ENCODE measurements at places on chromosomes 11 and 22.

DNA sequence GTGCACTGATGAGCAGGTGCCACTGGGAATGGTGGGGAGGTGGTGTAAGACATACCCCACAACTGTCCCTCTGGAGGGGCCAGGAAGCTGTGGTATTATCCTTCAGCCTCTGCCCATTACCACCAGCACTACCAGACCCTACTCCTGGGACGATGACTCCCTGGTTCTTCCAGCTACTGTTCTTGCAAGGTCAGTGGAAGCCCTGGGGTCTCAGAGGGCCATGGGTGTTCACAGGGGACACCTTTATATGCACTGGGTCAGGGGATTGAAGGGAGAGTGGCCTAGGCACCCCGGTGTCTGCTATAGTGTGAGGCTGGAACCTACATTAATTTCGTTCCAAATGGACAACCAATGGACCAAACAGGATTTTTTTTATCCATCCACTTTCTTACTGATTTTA lies 102.1 kb downstream of the RPS6KA4 start:
- no peak for DNase-seq

GRCh38 chr11:12942157-12942556 lies 67.0 kb upstream of the RASSF10 start:
- no peak for DNase-seq

GRCh38 chr22:49954991-49955580 lies 5.5 kb upstream of the PIM3 start:
- DNase-seq = no peak

DNA sequence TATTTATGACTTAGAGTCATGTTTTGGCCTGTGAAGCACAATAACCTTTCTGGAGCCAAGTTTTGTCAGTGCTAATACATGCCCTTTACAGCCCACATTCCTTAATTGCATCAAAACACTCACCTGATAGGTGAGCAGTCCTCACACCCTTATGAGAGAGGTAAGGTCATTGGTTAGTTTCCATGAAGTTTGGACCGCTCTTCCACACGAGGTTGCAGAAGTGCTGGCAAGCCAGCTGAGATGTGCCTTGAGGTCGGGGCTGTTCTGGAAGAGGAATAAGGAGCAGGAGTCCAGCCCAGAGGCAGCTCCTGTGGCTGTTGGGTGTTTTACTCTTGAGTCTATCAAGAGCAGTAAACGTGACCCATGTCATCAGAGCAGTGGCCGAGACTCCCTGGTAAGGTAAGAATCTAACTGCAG lies 76.3 kb downstream of the CYB5R2 start:
- no peak for DNase-seq

GRCh38 chr22:27603111-27603799 lies 198.3 kb downstream of the MN1 start:
- no peak for DNase-seq

DNA sequence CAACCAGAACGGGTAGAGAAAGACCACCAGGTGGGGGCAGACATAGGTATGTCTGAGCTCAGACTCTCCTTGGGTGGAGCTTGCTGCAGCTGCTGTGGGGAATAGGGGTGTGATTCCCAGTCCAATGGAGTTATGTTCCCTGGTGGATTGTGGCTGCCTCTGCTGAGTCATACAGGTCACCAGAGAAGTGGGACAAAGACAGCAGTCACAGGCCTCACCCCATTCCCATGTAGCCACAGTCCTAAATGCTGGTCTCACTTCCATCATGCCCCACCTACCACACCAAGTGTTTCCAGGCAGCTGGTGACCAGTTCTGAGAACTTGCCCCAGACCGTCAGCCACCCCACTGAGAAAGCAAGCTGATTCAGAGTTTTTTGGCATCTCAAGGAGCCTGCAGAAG lies 17.5 kb downstream of the OR52E5 start:
- DNase-seq = no peak

DNA sequence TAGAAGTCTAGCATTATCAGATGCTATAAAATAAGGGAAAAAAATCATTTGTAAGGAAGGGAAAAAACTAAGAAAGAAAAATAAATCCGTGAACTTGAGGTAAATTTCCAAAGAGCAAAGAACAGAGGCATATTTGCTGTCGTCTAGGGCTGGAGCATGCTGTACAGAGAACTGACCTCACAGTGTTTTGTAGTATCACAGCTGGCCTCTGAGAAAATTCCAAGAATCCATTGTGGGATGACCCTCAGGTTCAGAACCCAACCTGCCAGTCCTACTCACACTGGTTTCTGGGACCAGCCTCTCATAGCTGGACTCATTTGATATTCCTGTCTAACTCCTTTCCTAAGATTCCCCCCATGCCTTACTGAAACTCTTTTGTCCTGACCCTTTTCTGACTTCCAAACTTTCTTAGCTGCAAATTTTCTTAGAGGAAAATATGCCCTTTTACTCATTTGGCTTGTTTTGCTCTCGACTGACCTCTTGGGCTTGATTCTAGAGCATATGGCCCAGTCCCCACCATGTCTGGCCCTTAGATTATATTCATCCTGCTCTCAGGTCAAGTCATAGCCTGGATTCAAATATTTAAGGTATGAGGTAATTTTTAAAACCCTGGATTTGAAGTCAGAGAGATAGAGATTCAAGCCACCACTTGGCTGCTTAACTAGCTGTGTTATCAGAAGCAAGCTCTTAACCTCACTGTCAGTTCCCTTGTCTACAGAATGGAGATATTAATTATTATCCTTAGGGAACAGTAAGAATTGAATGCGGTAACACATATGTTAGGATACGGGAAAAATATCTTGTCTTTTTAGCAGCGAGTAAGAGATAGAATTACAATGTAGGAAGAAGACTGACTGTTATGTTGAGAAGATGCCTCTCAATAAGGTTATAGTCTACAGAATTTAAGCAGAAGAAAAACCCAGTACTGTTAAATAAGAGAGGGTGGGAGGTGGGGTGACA lies 89.7 kb upstream of the KCNA4 start:
- no peak for DNase-seq

DNA sequence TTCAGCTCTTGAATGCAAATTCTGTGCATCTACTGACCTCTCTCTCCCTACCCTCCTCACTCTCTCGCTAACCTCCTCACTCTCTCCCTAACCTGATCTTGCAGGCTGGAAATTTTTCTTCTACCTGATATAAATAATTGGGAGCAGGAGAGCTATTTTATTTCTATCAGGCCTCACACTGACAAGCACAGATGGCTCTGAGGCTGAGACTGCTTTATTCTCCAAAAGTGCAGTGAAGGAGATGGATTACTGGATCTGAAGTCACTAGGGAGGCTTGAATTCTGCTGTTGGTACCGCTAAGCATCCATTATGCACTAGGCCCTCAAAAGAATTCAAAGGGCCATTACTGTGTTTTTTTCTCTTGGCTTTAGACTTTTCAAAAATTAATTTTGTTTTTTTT lies 19.4 kb upstream of the LDHA start:
- DNase-seq = no peak

DNA sequence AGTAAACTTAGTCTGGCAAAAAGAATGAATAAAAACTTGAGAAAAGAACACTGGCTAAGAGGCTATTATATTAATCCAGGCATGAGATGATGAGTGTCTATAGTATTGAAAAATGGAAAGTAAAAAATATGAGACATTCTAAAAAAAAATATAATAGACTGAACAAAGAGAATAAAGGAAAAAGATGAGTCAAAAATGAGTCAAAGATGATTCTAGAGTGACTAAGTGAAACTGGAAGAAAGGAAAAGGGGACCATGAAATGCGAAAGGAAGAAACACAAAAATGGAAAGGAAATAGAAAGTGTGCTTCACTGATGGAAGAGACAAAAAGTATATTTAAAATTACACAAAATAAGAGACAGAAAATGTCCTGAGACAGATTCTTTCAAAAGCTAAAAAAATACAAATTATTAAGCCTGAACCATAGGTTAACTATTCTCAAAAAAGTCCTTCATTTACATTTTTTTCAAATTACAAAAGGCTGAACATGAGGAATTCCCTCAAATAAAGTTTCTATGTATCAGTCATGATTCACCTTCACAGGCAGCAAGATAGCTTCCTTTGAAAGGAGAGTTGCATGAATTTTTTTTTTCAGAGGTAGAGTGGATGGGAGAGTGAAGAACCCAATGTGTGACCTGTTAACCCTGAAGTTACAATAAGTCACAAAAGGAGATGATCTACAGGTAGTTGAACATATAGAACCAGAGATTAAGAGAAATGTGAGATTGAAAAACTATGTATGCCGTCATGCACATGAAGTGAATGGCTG lies 75.2 kb downstream of the EIF3M start:
- no peak for DNase-seq

DNA sequence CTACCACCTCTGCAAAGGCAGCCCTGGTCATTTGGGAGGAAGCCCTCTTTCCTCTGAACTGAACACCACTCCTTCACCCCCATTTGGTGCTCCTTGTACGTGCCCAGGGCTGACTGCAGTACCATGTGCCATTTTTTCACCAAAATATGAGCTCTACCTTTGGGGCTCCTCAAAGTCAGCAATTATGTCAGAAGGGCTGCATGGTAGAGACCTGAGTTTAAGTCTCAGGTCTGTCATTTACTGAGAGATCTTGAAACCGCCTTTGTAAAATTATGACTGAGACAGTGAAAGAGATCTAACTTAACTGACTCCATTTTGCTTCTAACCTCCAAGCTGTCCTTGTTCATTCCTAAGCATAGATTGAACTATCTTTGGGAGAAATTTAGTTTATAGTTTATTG lies 58.0 kb downstream of the THAP12 start:
- DNase-seq = no peak

- no peak for DNase-seq
These were observed 37.9 kb upstream of the NUP160 start for GRCh38 chr11:47886096-47886495.

DNA sequence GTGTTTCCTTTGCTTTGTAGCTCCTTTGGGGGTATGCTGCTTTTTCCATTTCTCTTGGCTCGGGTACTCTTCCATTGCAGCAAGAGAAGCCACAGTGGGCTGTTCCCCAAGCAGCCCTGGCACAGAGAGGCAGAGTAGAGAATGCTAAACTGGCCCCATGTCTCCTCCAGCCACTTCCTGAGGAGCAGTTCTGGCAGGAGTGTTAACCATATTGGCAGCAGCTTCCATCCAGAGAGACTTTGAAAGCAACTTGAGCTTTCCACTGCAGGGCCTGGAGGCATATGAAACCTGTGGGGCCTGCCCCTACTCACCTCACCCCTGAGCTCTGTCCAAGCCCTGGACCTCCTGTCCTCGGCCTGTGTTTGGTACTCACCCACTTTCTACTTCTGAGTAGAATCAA lies 61.8 kb downstream of the ALX4 start:
- no peak for DNase-seq

GRCh38 chr22:25840167-25840566 lies 98.2 kb downstream of the MYO18B start:
- no peak for DNase-seq

- no peak for DNase-seq
These were observed 35.5 kb upstream of the TTC12 start for GRCh38 chr11:113278925-113279324.

- DNase-seq = no peak
These were observed 61.9 kb downstream of the NRXN2 start for GRCh38 chr11:64661146-64661545.

- no peak for DNase-seq
These were observed 514.2 kb downstream of the SOX6 start for GRCh38 chr11:15841931-15842740.

DNA sequence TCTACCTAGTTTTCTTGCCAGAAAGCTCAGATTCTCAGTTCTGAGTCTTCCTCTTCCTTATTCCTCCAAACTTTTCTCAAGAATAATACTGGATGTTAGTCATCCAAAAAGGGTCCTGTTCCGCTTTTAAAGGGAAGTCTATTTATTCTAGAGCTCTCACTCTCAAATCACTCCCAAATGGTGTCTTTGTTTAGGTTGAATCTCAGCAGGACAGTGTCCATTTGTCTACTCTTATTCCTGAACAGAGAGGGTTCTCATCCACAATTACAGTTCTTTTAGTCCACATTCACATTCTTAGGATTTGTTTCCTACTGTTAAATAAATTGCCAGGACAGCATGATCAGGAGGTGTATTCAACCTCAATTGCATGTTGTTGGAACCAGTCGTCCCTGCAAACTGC lies 61.3 kb downstream of the MUC15 start:
- no peak for DNase-seq

- no peak for DNase-seq
These were observed 62.3 kb upstream of the CLMP start for GRCh38 chr11:123257370-123257769.

GRCh38 chr11:70327717-70328116 lies 57.2 kb downstream of the PPFIA1 start:
- no peak for DNase-seq

DNA sequence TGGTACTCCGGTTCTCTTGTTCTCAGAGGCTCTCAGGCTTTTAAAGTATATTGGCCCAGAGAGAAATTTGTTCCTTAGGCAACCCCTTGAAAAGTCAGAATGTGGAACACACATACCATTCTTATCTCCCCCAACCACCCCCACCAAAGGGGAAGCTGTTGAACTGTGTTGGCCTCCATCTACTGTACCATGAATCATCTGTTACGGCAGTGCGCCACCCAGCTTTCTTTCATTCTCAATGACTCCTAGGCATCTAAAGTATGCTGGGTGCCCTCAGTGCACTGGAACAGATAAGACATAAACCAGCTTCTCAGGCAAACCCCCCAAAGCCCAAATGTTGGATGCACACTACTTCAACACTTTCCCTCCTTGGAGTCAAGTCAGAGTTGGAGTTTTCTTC lies 696.2 kb upstream of the TENM4 start:
- no peak for DNase-seq

DNA sequence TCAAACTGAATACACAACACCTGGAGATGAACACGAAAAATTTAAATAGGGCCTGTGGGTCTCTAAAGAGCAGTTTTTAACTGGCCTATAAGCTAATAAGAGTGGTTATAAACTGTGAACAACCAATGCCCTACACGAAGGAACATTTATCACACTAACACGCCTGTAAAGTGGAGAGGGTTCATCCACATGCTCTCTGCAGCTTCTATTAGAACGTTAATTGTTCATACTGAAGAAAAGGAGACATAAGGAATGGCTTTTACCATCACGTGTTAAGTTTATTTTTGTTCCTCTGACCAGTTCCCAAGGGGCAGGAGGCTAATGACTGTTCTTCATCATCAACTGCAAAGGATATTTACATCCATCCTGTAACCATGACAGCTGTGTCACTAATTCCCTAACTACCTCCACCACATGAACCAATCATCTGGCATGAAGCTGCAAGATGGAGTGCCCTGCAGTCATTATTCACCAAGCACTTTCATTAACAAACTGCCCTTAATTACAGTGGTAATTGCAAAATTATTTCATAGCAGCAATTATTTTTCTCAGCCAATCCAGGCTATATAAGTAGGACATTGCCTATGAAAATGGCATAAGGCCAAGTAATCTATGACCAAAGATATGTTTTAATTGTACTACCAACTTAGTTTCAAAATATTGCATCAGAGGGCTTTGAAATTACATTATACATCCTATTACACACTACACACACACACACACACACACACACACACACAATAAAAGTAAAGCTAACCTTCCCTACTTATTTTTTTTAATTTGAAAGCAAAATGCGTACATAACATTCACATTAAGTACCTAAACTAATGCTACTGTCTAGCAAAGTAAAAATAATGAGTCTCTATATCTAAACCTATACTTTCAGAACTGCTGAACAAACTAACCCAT lies 186.7 kb downstream of the CADM1 start:
- DNase-seq = no peak

GRCh38 chr11:10568486-10568941 lies at the start of gene LYVE1:
LYVE1 (minus strand) TSS chr11:10568665; CDS start chr11:10568532, 133 bp downstream.
- DNase-seq = no peak

- peak; percentile 77 for DNase-seq
These were observed 1.4 kb downstream of the MFNG start for GRCh38 chr22:37484480-37485394.
